ENCODE measurements at places on chromosomes 4 and X. TPM values are rescaled to one million over a fixed set of nuclear protein-coding genes. Genes with fewer than 3 reads are reported as not detected.

Gene CT45A3
- not detected for total RNA-seq

Gene MAGEA1
- total RNA-seq = 0.23 TPM

Gene USP51
- 0.72 TPM for total RNA-seq

Gene RRH
- total RNA-seq = not detected

Gene SSX2B
- total RNA-seq = not detected

Gene CTPS2
- total RNA-seq = 10.1 TPM

Gene GAR1
- total RNA-seq = 44.7 TPM

Gene MAGEC3
- total RNA-seq = not detected

Gene BOD1L1
- 14.2 TPM for total RNA-seq

Gene TADA2B
- total RNA-seq = 15.6 TPM

Gene VCX3A
- total RNA-seq = not detected

Gene ARHGAP36
- total RNA-seq = not detected

Gene SCARB2
- total RNA-seq = 52.0 TPM

Gene PPARGC1A
- total RNA-seq = not detected

Gene MFAP3L
- total RNA-seq = 5.7 TPM

Gene ZIC3
- total RNA-seq = not detected

Gene SPANXB1
- 2.5 TPM for total RNA-seq

Gene NAT8L
- total RNA-seq = 15.4 TPM

Gene BANK1
- 1.0 TPM for total RNA-seq

Gene EREG
- 13.3 TPM for total RNA-seq

Gene TREX2
- 1.7 TPM for total RNA-seq

Gene VCX2
- total RNA-seq = not detected

Gene IL2
- not detected for total RNA-seq

Gene HSFX4
- total RNA-seq = not detected

Gene HS3ST1
- total RNA-seq = 0.71 TPM

Gene SPANXN4
- total RNA-seq = not detected

Gene SCML1
- total RNA-seq = 5.8 TPM

Gene PABPC4L
- 0.09 TPM for total RNA-seq

Gene USP17L10
- not detected for total RNA-seq

Gene FGFR3
- total RNA-seq = 2.3 TPM

Gene ZNF280C
- 2.7 TPM for total RNA-seq

Gene SLC34A2
- total RNA-seq = 0.19 TPM

Gene ANXA5
- 575 TPM for total RNA-seq

Gene CT83
- not detected for total RNA-seq

Gene FRG2
- not detected for total RNA-seq
